ENCODE measurements at places on chromosomes 1 and 21.
A peak's percentile ranks its signal among the peaks of the same experiment; 100 is the strongest.

DNA sequence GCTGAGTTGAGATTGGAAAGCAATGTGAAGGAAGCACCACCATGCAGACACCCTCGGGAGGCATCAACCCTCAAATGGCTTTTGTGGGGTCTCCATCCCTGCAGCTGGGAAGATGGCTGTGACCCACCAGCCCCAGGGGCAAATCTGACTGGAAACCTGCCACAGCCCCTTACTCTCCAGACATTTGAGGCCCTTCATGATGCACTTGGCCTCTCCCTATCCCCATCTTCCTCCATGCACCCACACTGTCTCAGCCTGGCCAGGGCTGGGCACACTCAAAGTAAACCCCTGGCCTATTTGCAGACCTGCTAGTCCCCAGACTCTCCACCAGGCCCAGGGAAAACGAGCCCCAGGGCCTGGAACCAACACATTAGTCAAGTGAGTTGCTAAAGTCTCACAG, 205.2 kb downstream of the MATN1 start:
- no peak for DNase-seq

DNA sequence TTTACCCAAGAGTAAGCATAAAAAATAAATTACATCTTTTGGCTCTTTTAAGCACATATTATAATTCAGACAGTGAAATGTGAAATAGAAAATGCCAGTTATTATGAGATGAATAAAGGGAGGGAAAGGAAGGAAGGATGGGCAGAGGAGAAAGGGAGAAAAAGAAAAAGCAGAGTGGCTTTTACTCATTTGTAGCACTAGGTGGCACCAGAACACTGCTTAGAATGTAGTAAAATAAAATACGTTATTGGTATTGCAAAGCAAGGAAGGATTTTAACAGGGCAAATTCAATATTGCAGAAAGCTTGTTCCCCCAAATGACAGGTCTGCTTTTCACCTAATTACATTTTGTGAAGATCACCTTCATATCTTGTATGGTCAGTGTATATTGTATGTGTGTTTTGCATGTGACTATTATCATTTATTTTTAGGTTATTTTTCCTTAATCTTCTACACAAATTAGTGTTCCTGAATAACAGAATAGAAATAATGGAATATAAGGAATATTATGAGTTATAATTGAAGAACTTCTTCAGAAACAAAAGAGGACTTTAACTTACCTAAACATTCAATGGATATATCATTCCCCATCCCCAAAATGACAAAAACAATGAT, 9.1 kb upstream of the PCNX2 start:
- DNase-seq, result no peak

GRCh38 chr1:99700020-99700419, 54.1 kb downstream of the PALMD start:
- no peak for DNase-seq

DNA sequence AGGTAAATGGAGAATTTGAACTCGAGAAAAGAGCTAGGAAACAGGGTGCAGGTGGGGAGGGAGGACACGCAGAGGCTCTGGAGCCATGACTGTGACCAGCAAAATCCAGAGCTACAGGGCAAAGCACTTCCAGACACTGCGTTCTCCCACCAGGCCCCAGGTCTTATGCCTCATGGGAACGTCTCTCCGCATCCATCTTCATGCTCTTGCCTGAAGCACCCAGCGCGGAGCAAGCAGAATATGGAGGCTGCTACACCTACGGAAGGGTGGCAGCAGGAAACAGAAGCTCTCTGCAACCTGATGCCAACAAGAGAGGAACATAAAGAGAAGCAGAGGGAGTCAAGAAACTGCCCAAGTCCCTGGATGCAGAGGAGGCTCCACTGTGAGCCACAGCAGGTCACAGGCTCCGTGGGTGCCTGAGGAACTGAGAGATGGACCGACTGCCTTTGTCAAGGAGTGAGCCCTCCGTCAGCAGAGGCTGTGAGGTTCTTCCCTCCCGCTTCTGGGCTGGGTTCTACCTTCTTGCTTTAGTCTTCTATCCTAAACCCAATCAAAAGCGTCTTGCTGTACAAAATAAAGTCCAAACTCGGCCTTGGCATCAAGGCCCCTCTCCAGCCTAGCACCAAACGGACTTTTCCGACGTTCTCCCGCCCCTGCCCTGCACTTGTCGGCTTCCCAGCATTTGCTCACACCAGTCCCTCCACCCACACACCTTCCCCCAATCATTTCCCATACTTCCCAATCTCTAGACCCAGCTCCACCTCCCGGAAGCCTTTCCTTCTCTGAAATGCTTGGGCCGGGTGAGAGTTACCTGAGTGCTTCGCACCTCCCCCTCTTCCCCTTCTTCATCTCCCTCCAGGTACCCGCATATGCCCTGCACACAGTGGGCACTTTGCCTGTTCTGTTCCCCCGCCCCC, 930 bp downstream of the DHCR24 start:
- peak; percentile 67 for DNase-seq

DNA sequence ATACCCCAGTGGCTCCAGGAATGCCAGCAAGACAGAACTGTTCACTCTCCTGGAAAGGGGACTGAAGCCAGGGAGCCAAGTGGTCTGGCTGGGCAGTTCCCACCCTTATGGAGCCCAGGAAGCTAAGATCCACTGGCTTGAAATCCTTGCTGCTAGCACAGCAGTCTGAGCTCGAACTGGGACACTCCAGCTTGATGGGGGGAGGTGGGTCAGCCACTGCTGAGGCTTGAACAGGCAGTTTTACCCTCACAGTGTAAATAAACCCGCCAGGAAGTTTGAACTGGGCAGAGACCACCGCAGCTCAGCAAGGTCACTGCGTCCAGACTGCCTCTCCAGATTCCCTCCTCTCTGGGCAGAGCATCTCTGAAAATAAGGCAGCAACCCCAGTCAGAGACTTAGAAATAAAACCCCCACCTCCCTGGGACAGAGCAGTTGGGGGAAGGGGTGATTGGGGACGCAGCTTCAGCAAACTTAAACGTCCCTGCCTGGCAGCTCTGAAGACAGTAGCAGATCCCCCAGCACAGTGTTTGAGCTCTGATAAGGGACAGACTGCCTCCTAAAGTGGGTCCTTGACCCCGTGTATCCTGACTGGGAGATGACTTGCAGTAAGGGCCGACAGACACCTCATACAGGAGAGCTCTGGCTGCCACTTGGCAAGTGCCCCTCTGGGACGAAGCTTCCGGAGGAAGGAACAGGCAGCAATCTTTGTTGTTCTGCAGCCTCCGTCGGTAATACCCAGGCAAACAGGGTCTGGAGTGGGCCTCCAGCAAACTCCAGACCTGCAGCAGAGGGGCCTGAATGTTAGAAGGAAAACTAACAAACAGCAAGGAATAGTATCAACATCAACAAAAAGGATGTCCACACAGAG, 568.4 kb downstream of the PLA2G4A start:
- no peak for DNase-seq

DNA sequence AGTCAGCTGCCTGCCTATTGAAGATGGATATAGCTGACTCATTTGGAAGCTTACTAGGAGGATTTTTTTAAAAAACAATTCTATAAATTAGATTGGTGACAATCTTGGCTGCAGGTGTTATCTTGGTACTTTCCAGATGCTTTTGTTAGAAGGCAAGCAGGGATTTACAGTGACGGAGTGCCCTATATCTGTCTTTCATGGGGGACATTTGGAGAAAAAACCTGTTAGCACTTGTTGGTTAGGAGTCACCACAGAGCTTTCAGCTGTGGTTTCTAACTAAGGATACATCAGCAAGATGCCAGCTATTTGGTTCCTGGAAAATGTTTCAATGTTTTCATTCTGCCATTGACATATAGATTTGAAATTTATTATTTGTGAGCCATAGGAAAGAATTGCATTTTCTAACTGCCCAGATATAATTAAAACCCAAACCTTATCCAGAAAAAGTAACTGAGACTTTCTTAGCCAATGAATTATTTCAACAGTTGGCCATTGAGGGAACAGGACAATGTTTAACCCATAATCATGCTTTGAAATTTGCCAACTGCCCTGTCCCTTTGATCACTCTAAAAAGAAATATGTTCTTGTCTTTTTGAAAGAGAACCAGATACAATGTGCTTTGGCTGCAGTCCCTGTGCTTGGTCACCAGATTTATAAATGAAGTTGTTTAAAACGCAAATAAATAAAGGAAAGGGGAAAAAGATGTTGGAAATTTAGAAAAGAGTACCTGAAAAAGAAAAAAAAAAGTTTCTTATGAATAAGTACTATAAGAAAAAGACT, 761.0 kb upstream of the CXADR start:
- DNase-seq, result no peak

DNA sequence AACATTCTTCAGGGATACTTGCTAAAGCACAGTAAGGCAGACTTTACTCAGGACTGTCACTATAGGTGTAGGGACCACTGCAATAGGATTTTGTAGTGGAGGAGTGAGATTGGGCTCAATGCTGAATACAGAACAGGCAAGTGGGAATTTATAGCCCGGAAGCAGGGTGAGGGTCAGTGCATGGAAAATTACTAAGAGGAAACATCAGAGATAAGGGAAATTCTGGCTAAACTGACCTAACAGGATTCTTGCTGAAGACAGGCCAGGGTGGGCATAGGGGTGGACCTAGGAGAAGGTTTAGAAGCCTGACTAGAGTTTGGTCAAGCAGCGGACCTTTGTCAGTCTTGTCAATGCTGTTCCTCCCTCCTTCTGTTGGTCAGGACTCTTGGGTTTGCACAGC, 20.8 kb upstream of the ZNF362 start:
- no peak for DNase-seq

- DNase-seq, result no peak
Observed at GRCh38 chr21:41425588-41425953, 468 bp upstream of the MX1 start.

- no peak for DNase-seq
Observed at GRCh38 chr1:234851450-234852438, 241.8 kb upstream of the IRF2BP2 start.

DNA sequence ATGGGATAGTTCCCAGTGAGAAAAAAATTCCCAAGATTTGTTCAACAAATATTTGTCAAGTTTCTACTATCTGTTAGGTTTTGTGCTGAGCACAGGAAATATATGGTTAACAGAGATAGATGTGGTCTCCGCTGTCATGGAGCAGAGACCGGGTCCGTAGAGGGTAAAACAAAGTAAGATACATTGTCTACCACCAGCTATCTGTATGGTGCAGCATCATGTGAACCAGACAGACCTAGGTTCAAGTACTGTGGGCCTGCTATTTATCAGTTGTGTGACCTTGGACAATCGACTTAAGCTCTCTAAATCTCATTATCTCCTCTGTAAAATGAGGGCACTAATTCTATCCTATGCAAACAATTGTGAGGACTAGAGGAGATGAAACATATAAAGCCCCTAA, 109.8 kb downstream of the DUSP10 start:
- DNase-seq, result no peak

DNA sequence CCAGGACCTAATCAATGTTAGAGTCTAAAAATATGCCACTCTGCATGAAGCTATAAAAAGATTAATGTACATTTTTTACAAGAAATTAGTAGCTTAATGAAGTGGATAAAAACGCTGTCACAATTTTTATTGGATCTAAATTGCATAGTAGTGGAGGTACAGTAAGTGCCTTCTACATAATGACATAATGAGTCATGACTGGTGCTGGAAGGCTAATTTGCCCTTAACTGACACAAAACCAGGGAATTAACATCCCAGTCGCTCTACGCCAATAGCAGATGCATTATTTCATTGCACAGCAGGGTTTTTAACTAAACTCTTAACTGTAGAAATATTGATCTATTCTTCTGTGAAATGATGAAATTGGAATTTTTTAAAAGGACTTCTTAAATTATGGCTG, 33.3 kb downstream of the RRAGC start:
- no peak for DNase-seq

DNA sequence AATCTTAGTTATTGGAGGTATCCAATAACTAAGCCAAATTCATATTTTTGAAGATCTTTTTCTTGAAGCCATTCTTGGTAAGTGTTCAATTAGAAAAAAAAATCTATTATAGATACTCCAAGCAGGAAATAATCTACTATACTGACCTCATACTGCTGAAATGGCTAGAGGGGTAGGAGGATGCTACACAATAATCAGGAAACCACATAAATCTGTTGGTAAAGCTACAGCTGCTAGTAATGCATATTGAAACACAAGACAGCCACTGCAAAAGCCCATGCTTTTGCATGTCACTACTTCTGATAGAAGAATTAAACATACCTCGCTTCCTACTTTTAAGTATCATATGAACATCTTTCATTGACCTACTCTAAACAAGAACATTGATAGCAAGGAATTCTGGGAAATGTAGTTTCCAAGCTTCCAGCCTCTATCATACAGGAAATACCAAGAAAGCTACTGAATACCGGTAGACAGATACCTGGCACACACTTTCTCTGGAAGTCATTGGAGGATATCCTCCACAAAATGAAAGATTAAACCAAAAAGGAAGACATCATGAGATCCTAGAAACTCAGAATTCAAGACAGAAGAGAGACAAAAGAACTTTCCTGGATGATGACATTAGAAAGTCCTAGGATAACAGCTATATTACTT, 103.0 kb upstream of the VAV3 start:
- no peak for DNase-seq

DNA sequence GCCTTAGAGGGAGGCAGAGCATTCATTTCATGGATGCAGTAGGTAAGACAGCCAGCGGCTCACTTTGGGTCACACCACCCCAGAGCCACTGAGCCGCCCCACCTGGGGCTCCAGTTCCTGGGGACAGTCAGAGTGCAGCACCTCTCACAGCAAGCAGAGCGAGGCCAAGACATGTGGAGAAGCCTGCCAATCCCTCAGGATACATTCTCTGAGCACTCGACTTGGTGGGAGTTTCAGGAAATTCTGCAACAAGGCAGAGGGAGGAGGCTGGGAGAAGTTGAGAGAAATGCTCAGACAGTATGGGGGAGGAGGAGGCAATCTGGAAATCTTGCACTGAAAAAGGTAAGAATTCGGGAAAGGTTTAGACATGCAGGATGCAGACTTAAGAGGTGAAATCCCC, 60.8 kb upstream of the WLS start:
- DNase-seq, result no peak

DNA sequence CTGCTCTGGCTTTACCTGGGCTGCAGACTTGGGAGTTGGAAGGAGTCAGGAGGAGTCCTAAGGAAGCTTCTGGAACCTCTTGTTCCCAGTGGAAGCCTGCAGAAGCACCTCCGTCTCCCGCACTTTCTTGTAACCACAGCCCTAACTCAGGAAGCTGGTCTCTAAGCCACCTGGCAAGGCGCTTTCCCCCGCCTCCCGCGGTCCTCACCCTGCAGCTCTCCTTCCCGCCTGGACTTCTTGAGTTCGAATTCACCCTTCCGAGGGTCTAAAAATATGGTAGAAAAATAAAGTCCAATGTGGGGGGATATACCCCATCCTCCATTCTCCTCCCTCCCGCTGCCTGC, 15.1 kb downstream of the PAX7 start:
- no peak for DNase-seq

- no peak for DNase-seq
Observed at GRCh38 chr1:226223157-226223785, at the start of gene MIXL1. Gene MIXL1 (plus strand): TSS chr1:226223664. CDS start chr1:226223682, 18 bp downstream.

DNA sequence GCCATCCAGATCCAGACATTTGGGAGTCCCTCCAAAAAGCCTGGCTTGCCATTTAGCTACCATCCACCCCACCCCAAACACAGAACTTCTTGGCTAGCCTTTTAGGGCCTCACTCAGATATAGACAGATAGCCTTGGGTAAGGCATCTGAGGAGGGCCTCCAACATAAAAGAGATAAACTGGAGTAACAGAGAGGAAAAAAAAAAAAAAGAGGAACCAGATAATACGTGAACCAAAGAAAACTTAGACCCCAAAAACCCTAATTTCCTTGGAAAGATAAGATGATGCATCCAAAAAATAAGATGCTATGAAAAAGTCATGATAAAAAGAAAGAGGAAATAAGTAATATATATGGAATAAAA, 19.8 kb upstream of the LSS start:
- no peak for DNase-seq

GRCh38 chr21:33444499-33444898, 35.3 kb downstream of the TMEM50B start:
- DNase-seq, result no peak
